ENCODE measurements at places on chromosomes 2 and 18.

GRCh38 chr2:119760956-119761275, 1.2 kb downstream of the PTPN4 start:
- DNase-seq: no peak

- DNase-seq: no peak
Observed at GRCh38 chr2:197647961-197648690, 27.3 kb downstream of the RFTN2 start.

DNA sequence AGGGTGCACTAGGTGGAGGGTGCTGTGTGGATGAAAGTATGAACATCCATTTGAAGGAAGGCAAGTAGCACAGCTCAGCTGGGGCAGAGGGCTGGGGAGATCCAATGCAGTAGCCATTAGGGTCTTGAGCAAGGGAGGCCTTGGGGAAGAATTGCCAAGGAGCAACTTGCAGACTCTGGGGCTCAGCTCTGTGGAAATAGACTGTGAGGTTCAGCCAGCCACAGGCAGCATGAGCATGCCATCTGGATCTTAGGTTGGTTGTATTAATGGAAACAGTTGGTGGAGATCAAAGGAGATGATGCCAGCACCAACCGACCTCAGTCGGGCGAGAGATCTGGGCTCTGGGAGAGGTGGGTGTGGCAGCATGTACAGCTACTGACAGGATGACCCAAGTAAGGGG, 5.6 kb downstream of the ZAP70 start:
- no peak for DNase-seq

GRCh38 chr18:57432751-57433400, 2.3 kb upstream of the ONECUT2 start:
- no peak for DNase-seq

DNA sequence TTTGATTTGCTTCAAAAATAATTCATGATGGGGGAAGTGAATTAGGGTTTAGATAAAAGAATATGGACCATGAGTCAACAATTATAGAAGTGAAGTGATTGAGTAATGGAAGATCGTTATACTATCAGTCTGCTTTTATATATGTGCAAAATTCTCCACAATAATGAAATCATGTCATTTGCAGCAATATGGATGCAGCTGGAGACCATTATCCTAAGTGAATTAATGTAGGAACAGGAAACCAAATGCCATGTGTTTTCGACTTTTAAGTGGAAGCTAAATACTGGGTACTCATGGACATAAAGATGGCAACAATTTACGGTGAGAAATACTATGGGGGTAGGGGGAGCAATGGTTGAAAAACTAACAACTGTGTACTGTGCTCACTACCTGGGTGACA, 144.7 kb upstream of the SRD5A2 start:
- no peak for DNase-seq

GRCh38 chr18:10524507-10525370, 1.1 kb upstream of the NAPG start:
- no peak for DNase-seq

DNA sequence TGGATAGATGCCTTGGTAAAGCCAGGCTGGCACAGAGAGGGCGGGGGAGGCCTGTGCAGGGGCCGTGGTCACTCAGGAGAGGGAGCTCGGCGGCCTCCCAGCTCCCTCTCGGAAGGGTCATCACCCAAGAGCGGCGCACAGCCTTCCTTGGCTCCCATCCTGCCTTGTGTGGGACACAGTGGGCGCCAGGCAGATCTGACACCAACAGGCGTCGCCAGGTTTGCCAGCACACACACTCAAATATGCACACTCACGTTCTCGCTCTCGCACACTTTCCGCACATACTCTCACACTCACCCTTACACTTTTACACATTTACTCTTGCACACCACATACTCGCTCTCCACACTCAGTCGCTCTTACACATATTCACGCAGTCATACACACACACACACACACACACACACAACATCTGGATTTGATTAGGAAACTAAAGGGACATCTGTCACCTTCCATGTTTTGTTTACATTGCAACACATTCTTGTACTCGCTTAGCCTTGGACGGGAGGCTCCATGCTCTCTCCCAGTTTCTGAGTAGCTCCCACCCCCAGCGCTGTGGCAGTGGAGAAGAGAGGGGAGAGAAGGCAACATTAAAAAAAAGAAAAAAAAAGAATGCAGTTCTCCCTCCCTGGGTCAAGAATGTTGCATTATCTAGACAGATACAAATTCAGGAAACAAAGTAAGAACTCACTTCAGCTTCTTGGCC, 10.5 kb downstream of the CHMP1B start:
- DNase-seq: no peak

DNA sequence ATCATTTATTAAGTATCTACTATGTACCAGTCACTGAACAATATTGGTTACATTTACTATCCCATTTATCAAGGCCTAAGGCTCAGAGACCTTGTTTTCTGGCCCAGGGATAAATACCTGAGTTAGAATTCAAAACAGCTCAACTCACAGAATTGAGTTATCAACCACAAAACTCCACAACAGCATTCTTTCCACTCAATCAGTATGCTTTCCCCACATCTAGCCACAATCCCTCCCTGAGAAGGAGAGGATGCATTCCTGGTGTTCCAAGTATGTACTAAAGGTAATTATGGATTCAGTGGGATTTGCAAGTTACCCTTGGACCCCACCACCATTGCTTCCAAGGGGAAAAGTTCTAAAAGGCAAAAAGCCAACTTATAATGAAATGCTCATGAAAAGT, 104.2 kb upstream of the PID1 start:
- no peak for DNase-seq

DNA sequence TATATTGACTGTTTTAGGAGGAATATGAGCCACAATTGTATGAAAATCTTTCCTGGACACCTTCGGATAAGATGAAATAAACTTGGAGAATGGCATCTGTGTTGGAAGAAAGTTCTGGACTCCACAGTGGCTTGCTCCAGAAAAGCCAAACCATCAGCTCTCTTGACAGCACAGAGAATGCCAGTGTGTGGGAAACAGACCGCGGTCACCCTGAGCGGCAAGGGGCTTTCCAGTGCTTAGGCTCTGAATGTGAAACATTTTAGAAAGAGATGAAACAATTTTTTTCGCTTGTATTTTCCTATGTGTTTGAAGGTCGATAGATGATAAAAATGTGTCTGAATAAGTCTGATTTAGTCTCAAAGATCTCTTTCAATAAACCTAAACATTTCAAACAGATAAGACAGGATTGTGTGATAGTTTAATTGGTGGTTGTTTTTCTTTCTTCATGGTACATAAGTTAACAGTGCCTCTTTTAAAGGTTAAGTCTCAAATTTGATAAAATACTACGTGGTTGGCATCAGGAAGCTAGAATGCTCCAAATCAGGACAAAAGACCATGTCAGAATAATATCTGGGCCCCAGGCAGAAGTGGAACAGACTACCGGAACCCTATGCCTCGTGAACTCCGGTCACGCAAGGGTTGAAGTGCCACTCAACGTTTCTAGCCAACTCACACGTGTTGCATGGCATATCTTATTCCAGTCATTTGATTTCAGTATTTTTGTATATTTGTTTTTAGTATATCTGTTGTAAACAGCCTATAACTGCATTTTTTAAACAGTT, 28.9 kb downstream of the PTGR3 start:
- DNase-seq: no peak

- DNase-seq: no peak
Observed at GRCh38 chr2:63522950-63523349, 65.3 kb downstream of the WDPCP start.
